ENCODE measurements at places on chromosomes 13 and 19.
A peak's percentile ranks its signal among the peaks of the same experiment; 100 is the strongest.

DNA sequence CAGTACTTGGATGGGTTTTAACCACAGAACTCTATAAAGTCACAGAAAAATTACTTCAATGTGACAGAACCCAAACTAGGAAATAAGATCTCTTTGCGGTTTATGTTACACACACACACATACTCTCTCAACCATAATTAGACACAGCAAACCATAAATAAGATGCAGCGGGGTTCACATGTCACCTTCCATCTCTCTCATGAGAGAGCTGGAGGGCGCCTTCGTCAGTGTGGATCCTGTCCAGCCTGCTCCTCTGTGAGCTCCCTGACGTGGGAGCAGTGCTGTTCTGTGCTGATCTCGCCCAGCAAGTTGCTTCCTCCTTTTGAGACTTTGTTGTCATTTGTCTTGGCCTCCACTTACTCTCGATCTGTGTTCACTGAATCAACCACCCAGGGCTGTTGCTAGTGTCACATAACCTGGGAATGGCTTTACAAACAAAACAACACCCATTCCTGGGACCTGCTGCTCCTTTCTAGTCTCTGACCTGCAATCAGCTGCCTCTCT is 204.9 kb upstream of the KL start:
- DNase-seq = no peak

GRCh38 chr13:54884682-54885081 is 1856.1 kb downstream of the OLFM4 start:
- DNase-seq = no peak

GRCh38 chr19:11457115-11457514 is 21.7 kb downstream of the PRKCSH start:
- no peak for DNase-seq

- DNase-seq = no peak
These were observed 127.1 kb downstream of the STOML3 start for GRCh38 chr13:38863536-38863935.

DNA sequence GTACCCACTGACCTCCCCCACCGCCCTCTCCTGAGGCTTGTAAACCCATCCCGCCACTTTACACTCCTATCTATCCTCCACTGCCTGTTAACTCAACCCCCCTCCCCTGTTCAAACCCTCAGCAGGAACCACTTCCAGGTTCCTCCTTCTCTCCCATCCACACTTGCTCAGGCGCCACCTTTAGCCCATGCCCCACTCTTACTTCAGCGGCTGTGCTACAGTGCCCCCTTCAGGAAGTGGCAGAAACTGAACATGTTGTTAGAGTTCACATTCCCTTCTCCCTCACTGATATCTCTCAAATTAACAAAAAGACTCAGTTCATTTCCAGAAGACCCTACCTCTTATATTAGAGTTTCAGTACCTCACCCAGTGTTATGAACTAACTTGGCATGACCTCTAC is 49.4 kb downstream of the ZNF91 start:
- DNase-seq = no peak

DNA sequence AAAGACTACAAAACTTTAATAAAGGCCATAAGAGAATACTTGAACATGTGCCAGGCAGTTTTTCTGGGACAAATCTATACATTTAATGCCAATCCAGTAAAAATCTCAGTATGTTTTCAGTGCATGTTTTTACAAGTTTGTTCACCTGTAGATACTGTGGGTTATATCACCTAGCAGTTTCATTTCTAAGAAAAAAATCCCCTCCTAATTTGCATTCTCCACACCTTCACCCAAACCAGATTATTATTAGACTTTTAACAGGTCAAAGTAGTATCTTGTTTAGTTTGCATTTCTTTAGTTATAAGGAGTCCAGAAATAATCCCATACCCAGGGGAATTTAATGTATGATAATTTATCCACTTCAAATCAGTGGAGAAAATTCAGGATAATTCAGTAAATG is 17.0 kb upstream of the LPAR6 start:
- DNase-seq = no peak

- no peak for DNase-seq
These were observed 1.7 kb upstream of the SMAD9 start for GRCh38 chr13:36921631-36922301.

DNA sequence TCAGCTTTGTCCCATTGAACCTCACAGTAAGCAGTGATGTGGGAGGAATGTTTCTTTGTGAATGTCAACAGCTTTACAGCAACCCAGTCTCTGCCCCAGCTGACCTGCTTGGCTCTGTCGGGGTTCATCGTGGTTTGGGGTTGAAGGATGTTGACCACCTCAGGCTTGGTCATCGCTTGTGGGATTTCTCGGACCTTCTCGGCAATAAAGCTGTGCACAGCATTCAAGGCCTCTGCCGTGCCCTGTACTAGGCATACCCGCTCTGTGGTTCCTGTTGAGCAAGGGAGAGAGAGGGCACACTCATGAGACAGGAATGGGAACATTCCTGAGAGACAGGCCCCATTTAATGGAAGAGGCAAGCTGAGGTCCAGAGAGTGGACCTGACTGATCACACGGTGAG is 20.0 kb downstream of the NOVA2 start:
- DNase-seq = no peak

- no peak for DNase-seq
These were observed 2.8 kb downstream of the HIPK4 start for GRCh38 chr19:40387155-40387554.

- DNase-seq = peak; percentile 17
These were observed 625.2 kb upstream of the PCDH20 start for GRCh38 chr13:62040806-62041205.

DNA sequence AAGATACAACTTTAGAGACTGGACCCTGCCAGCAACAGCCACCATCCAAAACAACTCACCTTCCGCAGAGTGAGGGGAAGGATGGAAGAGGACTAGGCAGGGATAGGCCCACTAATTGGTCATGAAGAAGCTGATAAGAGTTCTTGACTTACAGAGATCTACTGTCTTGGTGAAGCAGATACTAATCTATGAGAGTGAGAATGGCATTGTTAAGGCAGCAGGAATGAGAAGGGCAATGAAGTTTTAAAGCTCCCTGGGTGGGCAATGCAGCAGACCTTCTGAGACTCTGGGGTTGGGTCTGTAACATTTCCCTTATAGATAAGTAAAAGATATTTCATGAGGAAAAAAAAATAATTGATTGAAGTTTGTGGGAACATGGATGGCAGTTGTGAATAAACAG is 63.7 kb downstream of the KLF12 start:
- DNase-seq = no peak

- no peak for DNase-seq
These were observed 2.3 kb upstream of the DOCK6 start for GRCh38 chr19:11264452-11265176.
